ENCODE measurements at places on chromosomes 1 and 21.

GRCh38 chr21:41402231-41402630 is 23.8 kb upstream of the MX1 start:
- no peak for DNase-seq

GRCh38 chr1:27569506-27570291 is 34.2 kb downstream of the AHDC1 start:
- DNase-seq: no peak

DNA sequence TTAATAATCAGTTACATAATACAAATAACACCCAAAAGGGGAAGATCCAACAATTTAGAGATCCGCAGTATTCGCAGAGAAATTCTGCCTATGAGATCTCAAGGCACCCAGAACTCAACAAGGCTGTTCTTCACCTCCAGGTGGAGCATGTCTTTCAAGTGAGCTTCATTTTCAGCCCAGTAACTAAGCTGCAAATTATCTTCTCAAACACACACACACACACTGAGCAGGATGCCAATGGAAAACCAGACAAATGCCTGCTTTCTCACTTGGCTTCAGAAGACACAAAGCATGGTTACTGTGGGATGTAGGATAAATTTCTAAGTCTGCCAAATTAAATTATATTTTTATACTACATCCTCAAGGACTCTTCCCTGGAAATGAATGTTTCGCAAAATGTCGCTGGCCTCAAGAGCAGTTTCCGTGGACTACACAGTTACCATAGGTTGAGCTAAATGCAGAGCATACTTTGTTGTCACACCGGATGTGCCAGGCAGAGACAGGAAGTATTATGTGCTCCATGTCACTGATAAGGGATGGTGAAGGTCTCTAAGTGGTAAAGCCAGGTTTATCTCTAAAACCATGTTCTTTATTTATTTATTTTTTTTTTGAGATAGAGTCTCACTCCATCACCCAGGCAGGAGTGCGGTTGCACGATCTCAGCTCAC is 30.3 kb downstream of the UBR4 start:
- peak; percentile 77 for DNase-seq

DNA sequence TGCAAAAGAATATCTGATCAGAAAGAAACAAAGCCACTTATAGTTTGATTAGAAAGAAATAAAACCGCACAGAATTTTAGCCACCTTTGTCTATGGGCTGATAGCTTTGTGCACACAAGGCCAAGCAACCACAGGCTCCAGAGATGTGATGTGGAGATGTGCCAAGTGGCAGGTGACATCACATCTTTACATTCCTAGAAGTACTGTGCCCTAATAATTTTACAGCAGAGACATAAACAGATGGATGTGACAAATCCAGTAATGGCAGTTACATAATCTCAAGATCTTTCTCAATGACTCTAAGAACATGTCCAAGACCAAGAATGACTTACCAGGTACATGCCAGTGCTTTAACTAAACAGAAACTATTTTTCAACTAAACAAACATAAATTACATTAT is 159.5 kb downstream of the LTN1 start:
- DNase-seq: no peak

DNA sequence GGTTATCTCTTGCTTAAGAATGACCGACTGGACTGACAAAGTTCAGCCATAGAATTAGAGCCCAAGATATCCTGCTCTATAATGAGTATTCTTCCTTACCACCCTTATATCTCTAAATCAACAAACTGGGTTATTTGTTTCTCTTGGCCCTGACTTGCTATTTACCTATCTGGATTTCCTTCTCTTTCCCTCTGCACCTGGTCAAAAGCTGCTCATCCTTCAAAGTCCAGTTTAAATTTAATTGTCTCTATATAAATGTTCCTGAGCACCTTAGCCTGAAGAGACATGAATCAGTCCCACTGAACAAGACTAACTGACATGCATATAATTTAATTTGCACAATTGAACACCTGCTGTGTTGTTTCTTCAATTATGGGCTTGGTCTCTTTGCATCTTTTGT is 127.1 kb upstream of the KCNJ15 start:
- DNase-seq: no peak

- DNase-seq: peak; percentile 42
Observed at GRCh38 chr21:34983680-34984086, 65.4 kb downstream of the RUNX1 start.

DNA sequence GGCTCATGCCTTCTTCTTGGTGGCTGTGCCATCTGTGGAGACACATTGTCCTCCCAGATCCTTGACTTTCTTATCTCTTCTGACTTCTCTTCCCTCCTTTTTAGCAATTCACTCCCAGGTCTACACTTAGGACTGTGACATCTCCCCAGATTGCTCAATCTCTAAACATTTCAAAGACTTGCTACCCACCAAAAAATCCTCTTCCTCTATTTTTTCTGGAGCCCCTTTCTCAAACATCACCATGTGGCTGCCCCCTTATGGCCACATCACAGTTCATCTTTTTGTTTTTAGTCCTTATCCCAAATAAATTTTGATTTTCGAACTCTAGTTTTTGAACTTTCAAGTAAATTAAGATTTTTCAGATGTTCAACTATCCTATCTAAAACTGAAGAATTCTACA is 148.6 kb upstream of the HOOK1 start:
- DNase-seq: peak; percentile 40
